ENCODE measurements at places on chromosomes 11 and 22.

GRCh38 chr11:79973721-79974617, 533.1 kb upstream of the TENM4 start:
- DNase-seq: no peak

GRCh38 chr11:68581439-68581838, 102.9 kb upstream of the GAL start:
- DNase-seq: no peak

- no peak for DNase-seq
Observed at GRCh38 chr11:4626207-4627099, 10.8 kb upstream of the OR51D1 start.

DNA sequence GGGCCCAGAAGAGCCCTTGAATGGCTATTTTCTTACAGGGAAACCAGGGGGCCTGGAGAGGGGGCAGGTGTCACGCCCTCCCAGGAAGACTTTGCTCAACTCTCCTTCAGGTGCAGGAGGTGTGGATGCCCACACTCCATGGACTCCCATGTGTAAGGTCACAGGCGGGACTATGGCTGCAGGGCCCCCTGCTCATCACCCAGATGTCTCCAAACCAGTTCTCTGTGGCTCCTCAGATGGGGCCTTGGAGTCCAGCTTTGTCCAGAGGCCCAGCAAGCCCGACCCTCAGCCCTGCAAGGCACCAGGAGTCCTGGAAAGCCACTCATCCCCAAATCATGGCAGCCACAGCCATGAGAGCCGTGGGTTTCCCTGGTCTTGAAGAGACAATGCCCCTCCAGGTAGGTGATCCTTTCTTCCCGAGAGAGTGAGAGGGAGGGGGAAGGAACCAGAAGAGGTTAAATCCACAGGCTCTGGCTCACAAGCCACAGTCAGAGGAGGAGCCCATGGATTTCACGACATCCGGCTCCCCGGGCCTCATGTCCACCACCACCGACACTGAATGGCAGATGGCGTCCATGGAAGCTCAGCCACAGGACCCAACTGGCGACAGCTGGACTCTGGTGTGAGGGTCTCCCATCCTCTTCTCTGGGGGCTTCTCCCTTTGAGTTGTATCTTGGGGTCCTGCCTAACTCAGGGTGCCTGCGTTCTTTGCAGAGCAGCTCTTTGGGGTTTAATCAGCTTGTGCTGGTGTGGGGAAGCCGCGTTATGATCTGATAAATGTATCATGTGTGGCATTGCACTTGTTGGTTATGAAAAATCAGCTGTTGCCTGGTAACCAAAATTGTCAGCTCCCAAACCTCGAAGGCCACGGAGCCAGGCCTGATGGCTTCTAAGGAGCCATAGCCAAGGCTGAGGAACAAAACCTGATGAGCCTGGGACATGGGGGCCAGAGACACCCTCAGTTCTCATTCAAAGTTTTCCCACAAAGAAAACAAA, 620.4 kb downstream of the BRD1 start:
- DNase-seq: no peak

DNA sequence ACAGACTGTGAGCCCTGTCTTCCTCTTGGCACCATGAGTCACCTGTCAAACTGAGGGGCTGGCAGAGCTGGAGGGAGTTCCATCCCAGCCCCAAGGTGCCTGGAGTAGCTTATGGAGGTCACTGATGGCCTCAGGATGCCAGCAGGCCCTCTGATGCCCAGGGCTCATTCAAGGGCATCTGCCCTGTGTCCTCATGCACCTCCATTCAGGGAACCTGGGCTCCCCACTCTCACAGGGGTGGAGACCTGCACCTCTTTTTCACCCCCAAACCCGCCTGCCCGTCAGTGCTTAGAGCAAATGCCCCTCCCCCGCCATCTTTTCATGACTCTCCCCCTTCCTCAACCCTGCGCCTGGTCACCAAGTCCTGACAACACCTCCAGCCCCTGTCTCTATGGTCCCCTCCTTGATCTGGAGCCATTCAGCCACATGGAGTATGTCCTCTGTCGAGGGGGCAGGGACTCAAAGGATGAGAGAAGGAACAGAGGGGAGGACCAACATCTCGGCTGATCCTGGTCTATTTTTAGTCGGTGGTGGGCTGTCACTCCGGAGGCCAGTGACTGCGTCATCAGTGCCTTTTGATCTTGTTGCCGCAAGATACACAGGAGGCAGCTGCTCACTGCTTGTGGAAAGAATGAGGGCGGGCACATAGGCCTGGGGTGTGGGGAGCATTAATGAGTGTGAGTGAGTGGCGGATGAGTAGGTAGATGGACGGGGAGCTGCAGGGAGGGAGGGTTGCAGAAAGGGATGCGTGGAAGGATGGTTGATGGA, 72.2 kb downstream of the CDKN1C start:
- no peak for DNase-seq

GRCh38 chr22:42696331-42696967, 24.2 kb downstream of the A4GALT start:
- no peak for DNase-seq

GRCh38 chr22:36461665-36462649, 19.5 kb downstream of the TXN2 start:
- DNase-seq: no peak

DNA sequence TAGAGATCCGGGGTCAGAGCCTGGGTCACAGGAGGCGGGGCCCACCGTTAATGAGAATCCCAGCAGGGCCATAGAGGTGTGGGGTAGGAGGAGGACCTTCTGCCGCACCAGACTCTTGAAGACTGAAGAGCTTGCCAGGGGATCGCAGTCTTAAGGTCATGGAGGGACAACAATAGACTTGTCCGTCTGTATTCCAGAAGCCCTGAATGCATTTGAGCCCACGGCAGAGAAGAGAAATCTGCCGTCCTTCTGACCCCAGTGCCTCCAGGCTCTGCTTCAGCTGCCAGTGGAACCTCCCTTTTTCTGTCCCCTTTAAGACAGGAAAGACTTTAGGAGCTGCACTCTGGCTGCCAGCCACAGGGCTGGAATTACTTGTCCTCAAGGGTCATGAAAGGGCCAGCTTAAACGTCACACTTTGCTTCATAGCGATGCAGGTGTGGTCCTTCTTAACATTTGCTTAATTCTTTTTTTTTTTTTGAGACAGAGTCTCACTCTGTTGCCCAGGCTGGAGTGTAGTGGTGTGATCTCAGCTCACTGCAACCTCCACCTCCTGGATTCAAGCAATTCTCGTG, 15.5 kb upstream of the ST3GAL4 start:
- DNase-seq: no peak

GRCh38 chr11:30586251-30587144, at the start of gene MPPED2:
Gene MPPED2 (minus strand): TSS chr11:30586353. CDS start chr11:30580373, 5,980 bp downstream.
- DNase-seq: peak; percentile 59

DNA sequence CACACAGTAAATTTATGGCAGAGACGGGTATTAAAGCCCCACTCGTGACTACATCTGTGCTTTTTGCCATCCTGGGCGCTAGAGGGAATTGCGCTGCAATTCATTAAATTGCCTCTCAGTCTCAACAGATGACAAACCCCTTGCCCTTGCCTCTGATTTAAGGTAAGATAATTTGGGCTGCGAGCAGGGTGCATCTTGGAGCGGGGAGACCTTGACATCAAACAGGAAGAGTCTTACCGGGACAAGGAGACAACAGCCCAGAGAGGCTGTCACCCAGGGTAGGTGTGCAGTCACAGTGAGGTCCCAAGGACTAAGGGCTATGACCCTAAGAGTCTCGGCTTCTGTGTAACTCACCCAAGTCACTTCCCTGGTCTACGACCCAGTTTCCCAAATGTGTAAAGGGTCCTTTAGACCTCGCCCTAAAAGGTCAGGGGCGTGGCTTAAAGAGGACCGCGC, 449 bp upstream of the TOM1 start:
- DNase-seq: no peak

- DNase-seq: no peak
Observed at GRCh38 chr11:87966216-87966615, 209.0 kb downstream of the RAB38 start.

GRCh38 chr11:107696140-107696539, 15.7 kb downstream of the SLN start:
- no peak for DNase-seq

DNA sequence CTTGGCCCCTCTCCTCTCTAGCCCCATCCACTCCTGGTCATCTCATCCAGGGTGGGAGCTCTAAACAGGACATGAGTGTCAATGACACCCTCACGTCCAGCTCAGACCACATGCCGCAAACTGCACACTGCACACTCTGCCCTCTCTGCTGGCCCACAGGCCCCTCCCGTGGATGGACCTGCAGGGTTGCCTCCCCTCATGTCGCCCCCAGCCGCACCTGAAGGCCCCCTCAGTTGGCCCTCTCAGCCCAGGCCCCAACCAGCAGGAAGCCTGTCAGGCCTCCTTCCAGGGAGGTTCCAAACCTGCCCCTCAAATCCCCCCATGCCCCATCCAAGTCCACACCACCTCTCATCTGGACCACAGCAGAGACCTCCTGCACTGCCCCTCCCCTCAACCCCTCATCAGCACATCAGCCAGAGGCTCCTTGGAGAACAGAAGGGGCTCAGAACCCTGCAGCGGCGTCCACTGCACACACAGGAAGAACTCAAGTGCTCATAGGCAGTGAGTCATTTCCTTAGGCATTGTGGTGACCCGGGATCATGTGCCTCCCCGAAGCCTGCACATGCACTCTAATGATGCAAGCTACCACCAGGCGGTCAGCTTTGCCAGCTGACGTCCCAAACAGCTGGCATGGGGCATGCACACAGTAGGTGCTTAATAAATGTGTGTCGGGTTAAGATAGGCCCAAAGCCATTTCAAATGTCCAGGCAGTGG, 12.9 kb upstream of the CDKN1C start:
- DNase-seq: no peak

- DNase-seq: no peak
Observed at GRCh38 chr11:117557361-117557760, 229.7 kb downstream of the CEP164 start.

DNA sequence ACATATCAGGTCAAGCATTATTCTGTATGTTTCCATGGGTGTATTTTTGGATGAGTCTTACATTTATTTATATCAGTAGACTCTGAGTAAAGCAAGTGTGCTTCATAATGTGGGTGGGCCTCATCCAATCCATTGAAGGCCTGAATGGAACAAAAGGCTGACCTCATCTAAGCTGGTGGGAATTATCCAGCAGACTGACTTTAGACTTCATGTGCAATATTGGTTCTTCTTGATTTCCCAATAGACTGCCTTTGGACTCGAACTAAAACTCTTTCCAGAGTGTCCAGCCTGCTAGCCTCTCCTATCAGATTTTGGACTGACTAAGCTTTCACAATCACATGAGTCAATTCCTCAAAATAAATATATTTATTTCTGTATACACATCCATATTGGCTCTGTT, 116.2 kb downstream of the KIF18A start:
- DNase-seq: no peak

DNA sequence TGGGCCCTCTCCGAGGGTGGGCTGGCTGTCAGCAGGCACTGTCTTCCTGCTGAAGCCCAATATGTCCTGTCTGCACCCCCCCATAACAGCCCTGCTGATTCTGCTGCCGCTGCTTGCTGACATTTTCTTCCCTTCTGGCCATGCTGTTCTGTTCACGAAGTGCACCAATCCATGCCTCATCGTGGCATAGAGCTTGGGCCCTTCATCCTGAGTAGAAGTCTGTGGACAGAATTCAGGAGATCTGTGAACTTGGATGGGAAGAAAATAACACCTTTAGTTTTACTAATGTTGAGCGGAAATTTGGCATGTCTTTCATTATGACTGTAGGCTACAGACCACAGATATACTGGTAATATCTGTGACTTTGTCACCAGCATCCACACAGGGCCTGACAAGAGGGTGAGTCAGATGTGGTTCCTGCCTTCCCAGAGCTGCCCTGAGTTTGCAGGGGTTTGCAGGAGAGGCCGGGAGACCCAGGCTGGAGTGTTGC, 14.1 kb upstream of the KIAA0930 start:
- no peak for DNase-seq

- no peak for DNase-seq
Observed at GRCh38 chr11:2327032-2327431, 25.2 kb downstream of the TSPAN32 start.

DNA sequence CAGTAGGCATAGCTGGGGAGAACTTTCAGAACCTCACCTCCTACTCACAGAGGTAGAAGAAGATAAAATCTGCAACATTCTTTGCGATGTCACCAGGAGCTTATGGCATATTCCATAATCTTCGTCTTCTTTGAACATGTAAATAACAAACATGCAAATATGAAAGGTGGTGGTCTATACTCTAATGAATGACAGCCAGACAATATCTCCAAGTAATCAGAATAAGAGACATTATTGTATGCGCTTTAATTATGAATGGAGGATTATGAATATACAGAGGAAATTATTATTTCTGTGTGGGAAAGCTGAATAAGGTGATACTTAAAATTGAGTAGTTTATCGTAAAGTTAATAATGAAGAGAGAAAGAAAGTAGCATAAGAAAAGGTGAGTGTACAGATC, at the start of gene OR52B4:
Gene OR52B4 (minus strand): TSS at position 101 of the 400 bp plus-strand sequence. CDS start 91 bp downstream, at position 10.
- DNase-seq: no peak

DNA sequence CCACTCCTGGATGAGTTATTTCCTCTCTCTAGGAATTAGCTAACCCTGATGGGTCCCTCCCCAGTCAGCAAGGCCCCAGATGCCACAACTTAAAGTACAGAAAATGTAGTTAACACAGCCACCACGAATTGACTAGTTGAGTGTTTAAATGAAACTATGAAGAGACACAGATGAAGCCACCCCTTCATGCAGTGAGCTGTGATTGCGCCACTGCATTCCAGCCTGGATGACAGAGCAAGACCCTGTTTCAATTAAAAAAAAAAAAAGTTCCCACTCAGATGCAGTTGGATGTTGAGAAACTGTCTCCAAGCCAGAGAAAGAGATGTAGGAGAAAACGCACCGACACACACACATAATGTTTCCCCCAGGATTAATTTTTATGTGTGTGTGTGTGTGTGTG, 53.3 kb downstream of the SCN3B start:
- DNase-seq: no peak

GRCh38 chr11:86629045-86629706, 43.2 kb downstream of the ME3 start:
- DNase-seq: no peak

DNA sequence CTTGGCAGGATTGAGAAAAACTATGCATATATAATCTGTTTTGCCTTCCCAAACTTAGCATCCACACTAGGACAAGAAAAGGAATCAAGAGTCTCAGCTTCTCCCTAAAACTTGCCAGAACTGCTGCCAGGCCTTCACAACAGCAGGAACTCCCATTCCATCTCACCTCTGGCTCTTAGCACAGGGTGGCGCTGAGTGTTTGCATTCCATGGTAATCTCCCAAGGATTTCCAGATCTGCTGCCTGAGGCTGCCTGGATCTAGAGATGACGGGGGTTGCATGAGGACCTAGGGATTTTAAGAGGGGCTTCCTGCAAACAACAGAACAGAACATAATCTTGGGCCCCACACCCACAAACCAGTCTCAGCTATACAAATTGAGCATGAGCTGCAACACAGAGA, 87.1 kb upstream of the OPCML start:
- DNase-seq: no peak

- DNase-seq: no peak
Observed at GRCh38 chr22:49321477-49322055, 506.1 kb downstream of the BRD1 start.

DNA sequence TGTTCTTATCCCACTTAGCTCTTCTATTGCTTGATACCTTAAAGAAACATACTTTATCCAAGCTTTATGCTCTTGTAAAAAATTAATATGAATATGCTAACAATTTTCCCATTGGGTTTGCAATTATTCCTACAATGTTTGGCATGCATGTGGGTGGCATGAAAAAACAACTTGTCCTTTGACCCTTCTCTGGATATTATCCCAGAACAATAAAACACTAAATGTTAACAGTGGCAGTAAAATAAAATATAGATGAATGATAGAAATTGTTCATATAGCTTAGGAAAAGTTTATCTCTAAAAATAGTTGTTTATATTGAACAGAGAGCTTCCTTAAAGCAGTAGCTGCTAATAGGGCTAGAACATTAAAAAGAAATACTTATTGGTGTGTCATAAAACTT, 860.5 kb upstream of the LRRC4C start:
- no peak for DNase-seq

- no peak for DNase-seq
Observed at GRCh38 chr22:49583341-49583740, 244.3 kb downstream of the BRD1 start.
